ENCODE measurements at places on chromosomes 5 and 9.

DNA sequence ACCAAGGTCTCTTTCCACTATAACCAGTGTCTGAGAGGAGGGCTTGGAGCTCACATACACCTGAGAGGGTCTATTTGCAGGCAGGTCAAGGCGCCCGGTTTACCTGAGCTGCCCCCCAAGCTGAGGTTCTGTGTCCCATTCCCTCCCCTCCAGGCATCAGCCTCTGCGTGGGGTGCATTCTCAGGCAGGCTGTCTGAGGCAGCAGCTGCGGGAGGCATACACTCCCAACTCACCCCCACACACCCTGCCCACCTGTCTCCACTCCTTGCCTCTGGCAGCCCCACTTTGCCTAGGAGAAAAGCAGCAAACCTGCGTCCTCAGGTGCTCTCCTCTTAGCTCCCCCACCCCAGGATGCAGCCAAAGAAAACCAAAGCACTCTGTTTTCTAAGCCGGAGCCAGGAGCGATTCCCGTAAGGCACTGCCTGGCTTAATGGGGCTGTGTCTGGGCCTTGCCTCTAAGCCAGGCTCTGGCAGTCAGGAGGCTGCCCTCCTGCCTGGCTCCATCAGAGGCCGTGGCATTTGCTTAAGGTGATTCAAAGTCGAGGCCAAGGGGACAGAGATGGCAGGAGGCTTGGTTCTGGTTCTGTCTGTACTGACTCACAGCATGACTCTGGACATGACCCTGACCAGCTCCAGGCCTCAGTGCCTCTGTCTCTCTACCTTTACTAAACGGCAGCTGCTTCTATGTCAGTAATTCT lies 139.2 kb upstream of the TRIM32 start:
- no peak for DNase-seq

DNA sequence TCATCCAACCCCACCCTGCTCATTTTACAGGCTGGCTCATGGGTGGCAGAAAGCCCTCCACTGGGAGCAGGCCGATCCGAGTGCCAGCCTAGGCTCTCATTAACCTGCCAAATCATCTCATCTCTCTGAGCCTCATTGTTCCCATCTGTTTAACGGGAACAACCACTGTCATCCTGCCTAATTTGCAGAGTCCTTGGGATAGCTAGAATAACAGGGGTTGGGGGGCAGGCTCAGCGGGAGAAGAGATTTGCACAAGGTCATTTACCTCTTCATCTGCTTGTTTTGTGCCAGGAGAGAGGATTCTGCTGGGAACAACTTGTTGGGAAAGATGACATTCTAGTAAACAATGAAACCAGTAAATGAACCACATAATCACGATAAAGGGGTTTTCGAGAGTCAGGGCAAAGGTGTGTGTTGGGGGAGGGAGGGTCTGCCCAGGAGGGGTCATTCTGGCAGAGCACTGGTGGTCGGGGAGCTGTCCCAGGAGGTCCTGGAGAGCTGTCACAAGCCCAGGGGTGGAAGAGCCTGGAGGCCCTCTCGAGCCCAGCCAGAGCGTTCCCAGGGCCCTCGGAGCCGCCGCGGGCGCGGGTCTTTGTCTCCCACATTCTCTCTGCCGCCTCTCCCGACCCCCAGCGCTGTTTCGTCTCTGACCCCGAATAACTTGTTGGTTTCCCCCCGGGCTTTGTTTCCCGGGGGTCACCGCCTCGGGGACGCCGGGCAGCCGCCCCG lies 22.8 kb upstream of the NDST1 start:
- DNase-seq = no peak

DNA sequence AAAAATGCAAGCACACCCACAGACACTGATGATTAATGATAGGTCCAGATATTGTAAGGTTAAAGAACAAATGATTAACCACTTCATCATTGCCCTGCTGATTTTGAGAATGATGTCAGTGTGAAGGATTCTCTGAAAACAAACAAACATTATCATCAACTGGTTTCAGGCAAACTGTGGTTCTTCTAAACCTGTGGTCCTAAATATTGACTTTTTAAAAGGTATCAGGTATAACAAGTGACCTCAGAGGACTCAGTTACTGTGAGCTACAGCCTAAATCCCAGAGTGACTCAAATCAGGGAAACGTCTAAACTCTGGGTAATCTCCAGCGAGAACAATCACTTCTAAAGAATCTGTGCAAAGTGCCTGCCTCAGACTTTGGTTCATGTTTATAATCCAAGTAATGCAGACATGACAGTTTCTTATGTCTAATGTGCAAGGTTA lies 172.3 kb upstream of the CDH6 start:
- no peak for DNase-seq

DNA sequence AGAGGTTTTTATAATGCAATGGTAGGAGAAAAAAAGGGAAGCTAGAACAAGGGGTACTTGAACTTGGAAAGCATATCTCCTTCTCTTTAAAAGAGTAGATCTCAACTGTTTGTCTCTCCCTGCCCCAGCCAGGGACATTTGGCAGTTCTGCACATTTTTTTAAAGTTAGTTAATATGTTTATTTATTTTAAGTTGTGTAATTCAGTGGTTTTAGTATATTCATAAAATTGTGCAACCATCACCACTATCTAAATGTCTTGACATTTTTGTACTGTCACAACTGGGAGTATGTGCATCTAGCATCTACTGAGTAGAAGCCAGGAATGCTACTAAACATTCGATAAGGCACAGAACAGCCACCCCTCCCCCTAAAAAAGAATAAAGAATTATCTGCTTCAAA lies 103.5 kb upstream of the DPYSL3 start:
- DNase-seq = no peak

- peak; percentile 70 for DNase-seq
Observed at GRCh38 chr9:125659954-125660353, 47.1 kb downstream of the MAPKAP1 start.

- no peak for DNase-seq
Observed at GRCh38 chr9:9117866-9118265, 1318.3 kb upstream of the DMAC1 start.

DNA sequence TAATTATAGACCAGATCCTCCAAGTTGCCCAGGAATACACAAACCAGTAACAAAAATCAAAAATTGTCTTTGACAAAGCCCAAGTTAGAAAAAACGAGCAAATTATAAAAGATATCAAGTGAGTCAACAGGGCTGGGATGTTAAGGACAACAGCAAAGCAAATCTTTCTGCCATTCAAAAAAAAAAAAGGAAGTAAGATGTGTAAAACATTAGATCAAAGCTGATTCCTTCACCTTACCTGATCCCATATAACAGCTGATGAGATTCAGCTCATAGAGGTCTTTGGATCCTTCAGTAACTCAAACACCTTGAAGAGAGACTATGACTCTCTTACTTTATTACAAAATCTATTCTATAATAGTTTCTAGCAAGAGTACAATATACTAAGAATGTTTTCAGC lies 100.9 kb downstream of the STRBP start:
- no peak for DNase-seq

GRCh38 chr5:60668686-60669304 lies 31.2 kb downstream of the DEPDC1B start:
- DNase-seq = peak; percentile 68

- no peak for DNase-seq
Observed at GRCh38 chr9:37775216-37775919, 9.5 kb downstream of the EXOSC3 start.

GRCh38 chr5:177362610-177363507 lies 5.1 kb downstream of the RGS14 start:
- DNase-seq = peak; percentile 49

DNA sequence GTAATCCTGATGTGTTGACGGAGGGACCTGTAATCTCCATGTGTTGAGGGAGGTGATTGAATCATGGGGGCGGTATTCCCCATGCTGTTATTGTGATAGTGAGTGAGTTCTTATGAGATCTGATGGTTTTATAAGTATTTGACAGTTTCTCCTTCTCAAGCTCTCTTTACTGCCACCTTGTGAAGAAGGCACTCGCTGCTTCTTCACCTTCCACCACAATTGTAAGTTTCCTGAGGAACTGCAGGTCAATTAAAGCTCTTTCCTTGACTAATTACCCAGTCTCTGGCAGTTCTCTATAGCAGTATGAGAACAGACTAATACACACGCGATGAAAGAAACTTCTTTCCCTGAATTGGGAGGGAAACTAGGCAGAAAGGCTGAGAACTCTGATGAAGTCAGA lies 141.1 kb upstream of the RAD23B start:
- DNase-seq = no peak

- no peak for DNase-seq
Observed at GRCh38 chr5:93336330-93337110, 244.5 kb downstream of the NR2F1-AS1 start.

DNA sequence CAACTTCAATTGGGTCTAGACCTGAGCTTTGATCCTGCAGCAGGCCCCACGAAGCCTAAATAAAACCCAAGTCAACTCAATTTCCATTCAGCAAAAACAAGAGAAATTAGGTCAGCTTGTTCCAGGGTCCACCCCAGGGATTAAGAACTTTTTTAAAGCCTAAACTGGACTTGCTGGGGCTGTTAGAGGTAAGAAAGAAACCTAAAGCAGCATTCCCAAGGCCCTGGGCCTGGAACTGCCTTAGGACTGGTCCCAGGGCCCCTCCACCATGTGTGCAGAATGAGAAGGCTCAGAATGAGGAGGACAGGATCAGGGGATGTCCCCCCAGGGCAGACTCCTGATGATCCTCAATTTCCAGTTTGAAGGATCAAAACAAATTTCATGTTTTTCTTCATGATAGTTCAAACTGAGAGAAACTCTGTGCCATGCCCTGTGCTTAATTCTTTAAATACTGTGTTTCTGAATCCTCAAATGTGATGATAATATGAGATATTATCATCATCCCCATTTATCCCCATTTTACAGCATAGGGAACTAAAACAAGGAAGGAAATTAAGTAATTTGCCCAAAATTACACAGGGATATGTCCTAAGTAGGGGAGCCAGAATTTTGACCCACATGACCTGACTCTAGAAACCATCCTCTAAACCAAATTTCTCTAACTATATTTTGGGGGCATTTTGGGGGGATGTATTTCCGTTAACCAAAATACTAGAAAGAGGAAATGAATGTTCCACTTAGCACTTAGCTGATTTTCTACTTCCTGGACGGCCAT lies 64.5 kb downstream of the DENND1A start:
- peak; percentile 29 for DNase-seq

- DNase-seq = peak; percentile 16
Observed at GRCh38 chr9:134286471-134287245, 39.6 kb upstream of the RXRA start.

- DNase-seq = no peak
Observed at GRCh38 chr9:116789081-116789480, 102.0 kb downstream of the TRIM32 start.

- DNase-seq = no peak
Observed at GRCh38 chr5:132073231-132074013, at the start of gene CSF2. CSF2 (plus strand) TSS chr5:132073789; CDS start chr5:132073824, 35 bp downstream.

- DNase-seq = no peak
Observed at GRCh38 chr5:104088876-104089778, 526.5 kb upstream of the NUDT12 start.

DNA sequence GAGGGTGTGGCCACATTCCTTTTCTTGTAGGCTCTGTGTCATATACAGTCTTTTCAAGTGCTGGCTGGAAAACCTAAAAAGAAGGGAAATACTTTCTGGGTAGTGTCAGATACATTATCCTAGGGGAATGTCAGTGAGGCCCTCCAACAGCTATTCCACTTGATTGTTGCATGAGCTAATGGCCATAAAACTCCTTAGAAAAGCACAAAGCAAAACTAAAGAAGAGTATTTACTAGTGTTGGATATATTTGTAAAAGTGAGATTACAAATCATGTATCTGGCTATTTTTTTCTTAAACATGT lies 829 bp downstream of the ANXA1 start:
- no peak for DNase-seq

DNA sequence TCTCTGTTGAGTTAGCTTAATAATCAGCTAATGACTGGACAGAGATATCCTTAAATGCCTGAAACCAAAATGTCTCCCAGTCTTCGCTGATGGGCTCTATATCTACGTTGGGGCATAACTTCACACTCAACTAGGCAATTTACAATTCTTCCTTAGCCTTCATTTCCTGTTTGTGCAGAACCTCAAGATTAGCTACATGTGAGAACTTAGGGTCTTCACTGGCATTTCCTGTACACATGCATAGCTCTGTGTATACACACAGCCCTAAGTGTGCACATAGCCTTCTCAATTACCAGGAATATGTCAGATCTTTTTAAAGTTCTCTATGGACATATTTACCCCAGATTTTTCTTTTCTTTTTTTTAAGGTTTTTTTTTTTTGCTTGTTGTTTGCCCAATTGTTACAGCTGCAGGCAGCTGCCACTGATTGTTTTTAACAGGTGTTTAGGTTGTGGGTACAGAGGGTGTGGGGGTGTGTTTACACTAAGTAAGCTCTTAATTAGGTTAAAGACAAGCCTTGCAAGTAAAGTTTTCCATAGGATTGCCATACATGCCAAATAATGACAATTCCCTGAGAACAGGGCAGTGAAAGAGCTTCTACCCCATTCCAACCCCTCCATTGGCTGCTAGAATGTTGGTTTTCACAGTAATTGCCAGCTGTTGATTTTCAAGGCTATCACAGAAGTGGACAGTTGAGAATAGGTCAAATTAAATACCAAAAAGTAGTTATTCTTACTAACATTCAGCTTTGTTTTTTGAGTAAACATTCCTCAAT lies 441.0 kb downstream of the TLE4 start:
- no peak for DNase-seq

DNA sequence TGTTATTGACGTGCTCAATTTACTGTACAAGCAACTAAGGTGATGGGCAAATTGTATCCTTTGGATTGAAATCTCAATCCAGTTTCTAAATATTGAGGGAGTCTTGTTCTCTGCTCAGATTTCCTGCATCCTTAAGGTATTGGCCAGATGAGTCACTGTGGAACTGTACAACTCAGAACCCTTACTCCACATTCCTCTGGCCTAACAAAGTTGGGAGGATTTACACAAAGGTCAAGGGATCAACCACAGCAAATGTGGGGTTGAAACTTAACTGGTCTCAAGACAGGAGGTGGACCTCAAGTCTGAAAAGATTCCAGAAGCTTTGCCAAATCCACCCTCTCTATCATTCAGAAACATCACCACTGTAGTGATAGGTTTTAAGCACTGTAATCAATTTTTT lies 81.5 kb upstream of the AGXT2 start:
- no peak for DNase-seq

GRCh38 chr5:133250527-133250926 lies 198.7 kb downstream of the HSPA4 start:
- DNase-seq = no peak

GRCh38 chr5:9545992-9546851 lies at the start of gene SEMA5A:
SEMA5A (minus strand) TSS chr5:9546075; CDS start chr5:9379946, 166,129 bp downstream.
- DNase-seq = no peak

- no peak for DNase-seq
Observed at GRCh38 chr9:3018071-3018470, 174.2 kb upstream of the PUM3 start.

Data from CD14-positive monocyte (primary cell).